ENCODE measurements at places on chromosomes 5 and 9.

DNA sequence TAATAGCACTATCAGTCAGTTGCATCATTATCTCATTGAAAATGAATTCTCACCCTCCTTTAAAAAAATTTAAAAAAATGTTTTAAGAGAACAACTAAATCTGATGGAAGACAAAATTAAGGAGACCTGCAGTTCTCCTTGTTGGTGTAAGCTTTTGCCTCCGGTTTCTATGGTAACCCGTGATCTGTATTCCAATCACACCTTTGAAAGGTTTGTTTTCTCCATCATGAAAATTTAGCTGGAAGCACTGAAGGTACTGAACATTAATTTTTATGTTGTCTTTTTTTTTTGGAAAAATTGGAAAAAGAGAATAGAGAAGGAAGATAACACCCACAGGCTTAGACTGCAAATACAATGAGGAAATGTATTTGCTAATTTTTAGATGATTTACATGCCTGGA lies 2.5 kb upstream of the BASP1 start:
- no peak for DNase-seq

- no peak for DNase-seq
Observed at GRCh38 chr5:154873791-154874331, 15.4 kb downstream of the CNOT8 start.

GRCh38 chr9:76561050-76561713 lies 102.2 kb downstream of the GCNT1 start:
- DNase-seq, result no peak

DNA sequence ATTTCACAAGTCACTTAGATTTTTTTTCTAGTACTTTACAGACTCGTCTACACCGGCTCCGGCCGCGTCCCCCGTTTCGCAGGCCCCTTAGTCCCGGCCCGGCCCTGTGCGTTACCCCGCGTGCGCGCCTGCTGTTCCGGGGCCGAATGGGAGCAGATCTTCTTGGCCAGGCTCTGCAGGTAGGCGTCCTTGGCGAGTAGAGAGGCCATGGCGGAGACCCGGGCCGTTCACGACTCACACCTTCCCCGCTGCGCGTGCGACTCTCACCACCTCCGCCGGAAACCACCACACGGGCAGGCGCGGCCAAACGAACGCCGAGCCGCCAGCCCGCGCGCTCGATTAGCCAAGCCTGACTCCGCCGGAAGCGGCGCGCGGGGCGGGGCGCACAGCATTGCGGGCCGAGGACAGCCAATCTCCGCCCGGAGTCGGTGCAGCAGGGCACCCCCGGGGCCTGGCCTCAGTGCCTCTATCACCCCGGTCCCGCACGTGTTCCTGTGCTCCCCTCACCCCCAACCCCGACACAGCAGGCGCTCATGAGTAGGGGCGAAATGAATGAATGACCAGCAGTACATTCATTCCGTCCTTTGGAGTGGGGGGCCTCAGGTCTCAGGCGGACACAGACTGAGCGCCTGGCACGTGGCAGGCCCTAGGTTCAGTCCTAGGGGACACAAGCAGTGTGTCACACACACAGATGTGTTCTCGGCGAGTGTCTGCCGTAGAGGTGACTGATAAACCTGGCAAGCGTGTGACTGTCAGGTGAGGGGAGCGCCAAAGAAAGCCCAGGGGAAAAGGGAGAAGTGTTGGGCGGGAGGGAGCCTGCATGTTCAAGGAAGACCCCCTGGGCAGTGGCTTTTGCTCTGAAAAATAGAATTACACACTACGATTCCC lies at the start of gene SURF6:
Gene SURF6 (minus strand): TSS at position 265 of the 888 bp plus-strand sequence. CDS start 56 bp downstream, at position 209.
- peak; percentile 89 for DNase-seq

- DNase-seq, result no peak
Observed at GRCh38 chr9:128553728-128554127, 1.3 kb downstream of the SPTAN1 start.

DNA sequence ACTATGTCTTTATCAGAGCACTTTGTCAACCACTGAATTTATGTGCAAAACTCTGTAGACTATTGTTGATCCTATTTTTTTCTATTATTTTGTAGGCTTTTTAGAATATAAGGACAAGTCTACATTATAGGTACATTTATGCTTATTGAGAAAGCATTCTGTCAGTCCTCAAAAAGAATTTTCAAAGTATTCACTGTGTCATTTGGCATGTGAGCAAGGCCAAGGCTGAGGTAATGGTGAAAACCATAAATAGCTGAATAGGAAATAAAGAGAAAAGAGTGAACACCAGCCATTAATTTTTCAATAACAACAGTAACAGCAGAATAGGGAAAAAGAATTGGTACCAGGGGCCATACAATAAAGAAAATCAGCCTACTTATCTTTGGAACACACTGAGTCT lies 21.0 kb downstream of the SKIC3 start:
- DNase-seq, result no peak

- no peak for DNase-seq
Observed at GRCh38 chr9:132752877-132753592, 82.8 kb downstream of the GTF3C4 start.

DNA sequence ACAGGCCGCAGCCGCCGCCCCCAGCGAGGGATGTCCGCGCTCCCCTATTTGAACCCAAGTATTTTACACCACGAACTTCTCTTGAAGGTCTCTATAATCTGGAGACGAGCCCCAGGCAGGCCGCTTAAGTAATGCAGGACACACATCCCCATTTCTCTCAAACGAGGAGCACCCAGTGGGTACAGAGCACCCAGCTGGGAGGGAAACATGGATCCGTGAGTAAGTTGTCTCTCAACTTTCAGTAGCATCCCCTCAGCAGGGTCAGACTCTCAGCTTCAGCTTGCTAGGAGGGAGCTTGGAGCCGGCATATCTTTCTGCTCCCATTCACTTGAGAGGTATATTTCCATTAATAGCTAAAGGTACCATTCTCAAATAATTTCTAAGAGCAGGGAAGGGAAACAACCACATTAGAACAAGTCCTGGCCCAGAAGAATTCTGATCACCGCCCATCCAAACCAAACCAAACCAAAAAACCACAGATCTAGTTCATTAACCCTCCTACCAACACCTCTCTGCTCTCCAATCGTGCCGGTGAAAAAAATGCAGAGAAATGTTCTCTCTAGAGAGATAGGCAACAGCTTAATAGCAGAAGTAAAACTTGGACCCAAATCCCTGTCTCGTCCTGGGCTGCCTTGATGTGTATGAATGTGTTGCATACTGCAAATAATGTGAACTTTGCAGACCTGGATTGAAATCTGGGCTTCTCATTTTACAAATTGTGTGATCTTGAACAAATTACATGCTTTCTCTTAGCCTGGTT lies 910 bp downstream of the TDRD7 start:
- no peak for DNase-seq

- DNase-seq, result no peak
Observed at GRCh38 chr9:8637626-8638025, 838.0 kb upstream of the DMAC1 start.

DNA sequence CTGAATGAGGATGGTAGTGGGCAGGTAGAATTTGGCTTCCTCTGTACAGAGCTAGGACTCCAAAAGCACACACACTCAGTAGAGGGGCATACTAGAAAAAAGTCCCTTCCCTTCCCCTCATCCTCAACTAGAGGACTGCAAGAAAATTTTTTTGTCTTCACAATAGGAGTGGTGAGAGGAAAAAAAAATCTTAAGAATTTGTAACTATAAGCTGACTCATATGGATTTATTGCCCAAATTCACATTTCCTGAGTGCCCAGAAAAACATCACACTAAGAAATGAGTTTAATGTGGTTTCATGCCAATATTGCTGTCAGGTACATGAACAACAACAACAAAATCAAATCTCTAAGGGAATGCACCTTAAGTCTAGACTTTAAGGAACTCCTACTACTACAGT lies 43.7 kb downstream of the RANBP6 start:
- no peak for DNase-seq

- peak; percentile 48 for DNase-seq
Observed at GRCh38 chr9:126471084-126471624, 142.6 kb upstream of the LMX1B start.

GRCh38 chr5:123500471-123500870 lies 11.5 kb upstream of the CSNK1G3 start:
- no peak for DNase-seq

DNA sequence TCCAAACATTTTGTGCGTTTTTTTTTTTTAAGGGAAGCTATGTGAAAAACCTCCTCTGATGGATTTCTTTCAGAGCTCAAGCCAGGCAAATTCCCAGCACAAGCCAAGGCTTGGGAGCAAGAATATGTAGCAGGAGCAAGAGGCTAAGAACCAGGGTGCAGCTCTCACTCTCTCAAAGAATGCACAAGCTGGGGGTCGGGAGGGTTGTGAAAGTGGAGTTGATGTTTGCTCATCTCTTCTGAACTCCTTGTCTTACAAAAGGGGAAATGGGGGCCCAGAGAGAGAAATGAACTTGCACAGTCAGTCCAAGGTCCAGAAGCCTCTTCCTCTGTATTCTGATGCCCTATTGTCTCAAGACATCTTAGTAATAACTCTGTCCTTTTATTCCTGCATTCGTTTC lies 7.7 kb upstream of the TRAF1 start:
- no peak for DNase-seq

DNA sequence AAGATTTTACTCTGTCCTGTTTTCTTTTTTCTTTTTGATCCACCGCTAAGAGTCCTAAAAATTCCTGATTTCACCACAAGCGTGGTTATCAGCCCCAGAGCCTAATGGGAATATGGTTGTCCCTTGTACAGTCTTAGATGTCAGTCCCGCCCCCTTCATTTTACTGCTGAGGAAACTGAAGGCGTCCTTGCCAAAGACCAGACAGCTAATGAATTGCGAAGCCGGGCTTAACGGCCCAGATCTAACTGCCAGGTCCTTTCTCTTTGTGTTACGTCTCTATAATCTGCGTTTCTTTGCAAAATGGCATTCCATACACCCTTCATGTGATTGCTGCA lies 497 bp downstream of the NSA2 start:
- no peak for DNase-seq

DNA sequence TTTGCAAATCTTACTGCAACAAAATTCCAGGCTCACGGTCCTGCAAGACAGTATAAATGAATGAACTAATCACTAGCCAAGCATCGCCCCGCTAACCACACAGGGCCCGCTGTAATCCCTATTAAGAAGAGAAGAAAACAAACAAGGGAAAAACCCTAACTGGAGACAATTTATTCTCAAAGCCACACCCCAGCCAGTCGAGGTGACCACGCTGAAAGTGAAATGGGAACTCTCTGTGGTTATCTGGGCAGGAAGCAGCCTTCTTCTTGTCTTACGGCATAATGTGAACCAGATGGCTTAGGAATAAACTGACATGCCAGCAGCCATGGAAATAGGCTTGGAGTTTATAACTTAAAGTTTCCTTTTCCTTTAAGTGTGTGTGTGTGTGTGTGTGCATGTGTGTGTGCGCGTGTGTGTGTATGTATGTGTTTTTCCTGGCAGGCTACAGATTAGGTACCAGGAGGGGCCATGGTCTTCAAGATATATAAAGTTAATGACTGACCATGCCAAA lies 120.2 kb downstream of the SEMA6A start:
- no peak for DNase-seq

DNA sequence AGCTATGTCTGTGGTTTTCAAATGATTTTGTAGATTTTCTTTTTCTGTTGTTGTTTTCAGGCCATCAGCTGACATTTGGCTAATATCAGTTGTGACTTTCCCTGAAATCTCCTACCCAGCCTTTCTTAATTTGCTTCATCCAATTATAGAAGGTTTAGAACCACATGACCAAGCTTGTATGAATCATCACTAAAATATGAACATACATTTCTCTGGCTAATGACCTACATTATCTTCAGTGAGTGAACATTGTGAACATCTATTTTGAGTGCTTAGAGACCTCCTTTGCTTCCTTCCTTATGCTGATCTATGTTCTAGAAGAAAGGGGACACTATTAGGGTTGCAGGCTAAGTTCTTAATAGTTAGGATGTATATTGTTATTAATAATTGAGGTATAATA lies 532.5 kb downstream of the RAB3C start:
- DNase-seq, result no peak

GRCh38 chr5:177171961-177172360 lies 38.4 kb downstream of the NSD1 start:
- no peak for DNase-seq
